Chondrocyte (in vitro differentiated cells): ENCODE measurements at places on chromosomes 4 and X. TPM values are rescaled to one million over a fixed set of nuclear protein-coding genes. Genes with fewer than 3 reads are reported as not detected.
A peak's percentile ranks its signal among the peaks of the same experiment; 100 is the strongest.

The STPG2 gene
- total RNA-seq = 0.12 to 0.77 TPM in 2 of 3 replicates, not detected in the other

DNA sequence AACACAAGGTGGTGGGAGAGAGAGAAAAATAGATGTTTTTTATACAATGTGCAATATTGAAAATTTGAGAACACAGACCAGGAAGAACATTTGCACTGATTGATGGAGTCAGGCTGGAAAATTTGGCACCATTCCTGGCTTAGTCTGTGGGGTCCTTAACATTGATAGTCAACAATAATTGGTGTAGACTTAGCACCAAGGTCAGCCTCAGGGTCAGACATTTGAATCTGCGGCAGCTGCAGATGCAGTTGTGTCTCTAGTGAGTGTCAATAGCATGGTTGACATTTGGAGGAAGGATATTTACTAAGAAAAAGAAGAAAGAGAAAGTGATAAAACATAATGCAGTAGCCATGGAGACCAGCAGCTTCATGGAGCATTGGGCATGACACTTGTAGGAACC is 31.5 kb upstream of the GLRA3 start:
- H3K27ac ChIP-seq = no peak overlapping the region
- H3K4me1 ChIP-seq = no peaks in the 10 kb centered on the region
- H3K36me3 ChIP-seq = no peaks in the 10 kb centered on the region
- no peak overlapping the region for H3K4me3 ChIP-seq

DNA sequence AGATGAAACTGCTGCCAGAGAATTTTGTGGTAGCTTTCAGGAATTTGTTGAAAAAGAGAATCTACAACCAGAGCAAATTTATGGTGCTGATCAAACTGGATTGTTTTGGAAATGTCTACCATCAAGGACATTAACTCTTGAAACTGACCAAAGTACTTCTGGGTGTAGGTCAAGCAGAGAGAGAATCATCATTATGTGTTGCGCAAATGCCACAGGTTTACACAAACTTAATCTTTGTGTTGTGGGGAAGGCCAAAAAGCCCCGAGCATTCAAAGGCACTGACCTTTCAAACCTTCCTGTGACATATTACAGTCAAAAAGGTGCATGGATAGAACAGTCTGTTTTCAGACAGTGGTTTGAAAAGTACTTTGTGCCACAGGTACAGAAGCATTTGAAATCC is 2.1 kb downstream of the TIGD2 start:
- no peak overlapping the region for H3K27ac ChIP-seq
- no peak for DNase-seq
- no peaks in the 10 kb centered on the region for H3K36me3 ChIP-seq
- no peak overlapping the region for H3K4me3 ChIP-seq
- peaks cover 11% of the 10 kb centered on the region for H3K27me3 ChIP-seq
- H3K4me1 ChIP-seq = peaks cover 18% of the 10 kb centered on the region

The AREG gene
- total RNA-seq = not detected in 3 replicates

DNA sequence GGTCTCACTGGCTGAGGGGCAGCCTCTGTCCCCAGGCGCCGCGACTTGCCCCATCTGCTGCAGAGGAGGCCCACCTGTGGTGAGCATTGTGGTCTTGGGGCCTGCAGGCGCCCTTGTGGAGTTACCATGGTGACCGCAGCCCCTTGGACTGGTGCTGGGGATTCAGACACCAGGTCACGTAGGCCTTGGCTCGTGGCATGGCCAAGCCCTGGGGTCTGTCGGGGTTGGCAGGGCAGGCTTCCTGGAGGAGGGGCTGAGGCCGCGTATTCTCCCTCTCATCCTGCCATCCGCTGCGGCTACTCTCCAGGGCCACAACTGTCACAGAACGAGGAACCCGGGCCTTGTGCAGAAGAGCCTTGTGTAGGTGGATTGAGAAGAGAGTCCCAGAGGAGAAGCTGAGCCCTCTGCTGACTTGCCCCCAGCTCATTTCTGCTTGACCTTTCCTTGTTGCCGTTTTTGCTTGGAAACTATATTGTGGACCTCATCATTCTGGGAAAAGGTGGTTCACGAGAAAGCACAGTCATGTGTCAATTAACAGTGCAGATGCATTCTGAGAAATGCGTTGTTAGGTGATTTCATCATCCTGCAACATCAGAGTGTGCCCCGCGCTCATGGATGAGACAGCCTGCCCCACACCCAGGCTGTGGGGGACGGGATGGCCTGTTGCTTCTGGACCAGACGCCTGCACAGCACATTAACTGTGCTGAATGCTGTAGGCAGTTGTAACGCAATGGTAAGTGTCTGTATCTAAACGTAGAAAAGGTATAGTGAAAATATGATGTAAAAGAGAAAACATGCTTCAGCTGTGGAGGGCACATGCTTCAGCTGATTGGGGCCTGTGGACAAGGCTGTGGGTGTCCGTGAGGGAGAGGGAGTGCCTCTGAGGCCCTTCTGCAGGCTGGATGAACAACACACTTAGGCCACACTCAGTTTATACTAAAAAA is 38.5 kb downstream of the TRMT44 start:
- peaks cover 11% of the 10 kb centered on the region for H3K36me3 ChIP-seq
- no peak overlapping the region for H3K4me3 ChIP-seq
- H3K27ac ChIP-seq = peak overlapping the region; percentile 45

DNA sequence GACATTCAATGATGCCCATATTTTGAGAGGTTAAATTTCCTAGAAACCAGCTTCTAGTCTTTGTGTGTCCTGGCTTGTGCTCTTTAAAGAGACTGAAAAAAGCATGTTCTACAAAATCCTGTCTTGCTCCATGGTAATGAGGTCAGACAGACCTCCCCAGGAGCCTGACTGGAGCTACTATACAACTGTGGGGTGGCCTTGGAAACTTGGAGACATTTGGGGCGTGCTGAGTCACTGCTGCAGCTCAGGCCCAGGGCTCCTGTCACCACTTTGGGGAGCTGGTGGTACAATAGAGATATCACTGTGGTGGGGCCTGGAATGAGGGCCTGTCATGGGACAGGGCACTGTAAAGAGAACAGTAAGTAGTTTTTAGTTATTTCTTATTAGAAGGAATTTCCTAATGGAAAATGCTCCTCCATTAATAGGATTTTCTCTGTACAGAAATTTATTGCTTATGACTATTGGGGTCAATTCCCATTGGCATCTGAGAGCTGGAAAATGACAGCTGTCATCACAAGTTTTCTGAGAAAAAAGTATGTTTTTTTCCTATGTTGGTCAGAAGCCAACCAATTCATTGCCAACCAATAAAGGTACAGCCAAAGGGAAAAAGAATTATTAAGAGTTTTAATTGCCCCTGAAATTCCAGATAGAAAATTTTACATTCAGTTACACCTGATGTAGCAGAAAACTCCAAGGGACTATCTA is 207.4 kb upstream of the JADE1 start:
- peak overlapping the region; percentile 95 for H3K27ac ChIP-seq
- H3K27me3 ChIP-seq = no peaks in the 10 kb centered on the region
- no peak overlapping the region for H3K4me3 ChIP-seq
- no peaks in the 10 kb centered on the region for H3K36me3 ChIP-seq
- H3K4me1 ChIP-seq = peaks cover 60% of the 10 kb centered on the region

The CCDC120 gene
- total RNA-seq = 6.9 to 7.7 TPM (median 7.3 TPM) in 3 replicates

DNA sequence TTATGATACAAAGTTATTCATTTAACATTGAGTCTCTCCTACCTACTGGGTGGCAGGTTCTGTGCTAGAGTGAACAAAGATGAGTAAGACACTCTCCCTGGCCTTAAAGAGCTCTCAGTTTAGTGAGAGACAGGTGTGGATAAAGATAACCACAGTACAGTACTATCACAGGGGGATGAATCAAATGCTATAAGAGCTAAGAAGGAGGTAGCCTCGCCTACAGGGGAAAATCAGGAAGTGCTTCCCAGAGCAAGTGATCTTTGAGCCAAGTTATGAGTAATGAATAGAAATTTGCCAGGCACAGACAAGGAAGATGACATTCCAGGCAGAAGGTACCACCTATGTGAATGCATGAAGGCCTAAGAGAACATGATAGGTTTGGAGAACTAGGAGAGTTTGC is 3.4 kb upstream of the IGBP1 start:
- no peaks in the 10 kb centered on the region for H3K36me3 ChIP-seq
- H3K27me3 ChIP-seq = no peaks in the 10 kb centered on the region
- DNase-seq = no peak
- H3K4me3 ChIP-seq = no peak overlapping the region
- peaks cover 6% of the 10 kb centered on the region for H3K4me1 ChIP-seq

The GUCY1B1 gene
- total RNA-seq = 13.7 to 21.5 TPM (median 20.5 TPM) in 3 replicates

The MAGEE1 gene
- 4.3 to 5.3 TPM (median 4.4 TPM) in 3 replicates for total RNA-seq

DNA sequence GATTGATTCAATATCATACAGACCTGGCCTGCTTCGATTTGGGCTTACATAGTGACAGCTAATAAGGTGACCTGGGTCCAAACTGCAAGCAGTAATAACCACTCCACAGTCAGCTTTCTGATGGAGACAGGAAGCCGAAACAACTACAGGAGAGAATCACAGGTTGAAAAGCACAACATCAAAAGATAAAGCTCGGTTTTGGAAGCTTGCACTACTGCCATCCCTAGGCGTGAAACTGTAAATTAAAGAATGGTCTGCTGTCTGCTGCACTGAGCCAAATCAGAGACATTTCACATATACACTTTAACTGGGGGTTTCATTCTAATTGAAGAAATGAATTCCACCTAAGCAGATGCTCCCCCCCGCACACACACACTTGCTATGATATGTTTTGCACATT is 116.3 kb downstream of the DHX15 start:
- no peak overlapping the region for H3K27ac ChIP-seq
- no peak for DNase-seq
- peaks cover 13% of the 10 kb centered on the region for H3K27me3 ChIP-seq
- no peak overlapping the region for H3K4me3 ChIP-seq

- H3K27me3 ChIP-seq = no peaks in the 10 kb centered on the region
- DNase-seq = no peak
- H3K36me3 ChIP-seq = no peaks in the 10 kb centered on the region
- H3K27ac ChIP-seq = no peak overlapping the region
- no peak overlapping the region for H3K4me3 ChIP-seq
These were observed 333.8 kb upstream of the PCDH7 start for GRCh38 chr4:30386266-30386895.

DNA sequence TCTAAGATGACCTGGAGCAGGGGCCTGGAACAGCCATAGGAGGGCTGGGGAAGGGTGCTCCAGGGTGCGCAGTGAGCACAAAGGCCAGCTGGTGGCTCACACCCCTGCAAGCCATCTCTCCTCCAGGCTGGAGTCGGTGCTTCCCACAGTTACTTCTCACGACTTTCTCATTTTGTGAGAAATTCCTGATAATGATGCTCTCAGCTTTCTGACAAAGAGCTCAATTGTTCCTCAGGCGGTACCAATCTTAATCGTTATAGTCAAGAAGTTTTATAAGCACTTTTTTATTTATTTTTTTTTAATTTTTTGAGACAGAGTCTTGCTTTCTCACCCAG is 11.7 kb upstream of the WFS1 start:
- peaks cover 37% of the 10 kb centered on the region for H3K27me3 ChIP-seq
- no peak overlapping the region for H3K4me3 ChIP-seq
- no peaks in the 10 kb centered on the region for H3K36me3 ChIP-seq
- H3K4me1 ChIP-seq = peaks cover 10% of the 10 kb centered on the region

The ANOS1 gene
- total RNA-seq = 9.6 to 23.1 TPM (median 22.3 TPM) in 3 replicates

- no peak overlapping the region for H3K4me3 ChIP-seq
- H3K27me3 ChIP-seq = no peaks in the 10 kb centered on the region
- no peak for DNase-seq
- H3K4me1 ChIP-seq = no peaks in the 10 kb centered on the region
- no peak overlapping the region for H3K27ac ChIP-seq
These were observed 8.0 kb downstream of the CETN2 start for GRCh38 chrX:152822383-152823086.

GRCh38 chr4:2722033-2722432 is 34.1 kb downstream of the TNIP2 start:
- peaks cover 8% of the 10 kb centered on the region for H3K36me3 ChIP-seq
- H3K4me3 ChIP-seq = no peak overlapping the region
- no peak overlapping the region for H3K27ac ChIP-seq
- H3K27me3 ChIP-seq = no peaks in the 10 kb centered on the region
- H3K4me1 ChIP-seq = no peaks in the 10 kb centered on the region
- peak; percentile 56 for DNase-seq
